ENCODE measurements at places on chromosomes 13 and 19. TPM values are rescaled to one million over a fixed set of nuclear protein-coding genes. Genes with fewer than 3 reads are reported as not detected.

Gene CERS1
- 1.4 TPM for total RNA-seq

Gene CGB8
- total RNA-seq = 0.37 TPM

Gene CD22
- not detected for total RNA-seq

Gene ASF1B
- total RNA-seq = 35.2 TPM

Gene WASF3
- total RNA-seq = 3.3 TPM

Gene NCR1
- not detected for total RNA-seq

Gene GPR4
- total RNA-seq = not detected

Gene FFAR2
- total RNA-seq = not detected

Gene OR1M1
- total RNA-seq = not detected

Gene ZNF575
- 0.28 TPM for total RNA-seq

Gene DAND5
- not detected for total RNA-seq

Gene OR10H1
- total RNA-seq = 0.21 TPM

Gene BRME1
- total RNA-seq = 0.99 TPM

Gene APOC4
- not detected for total RNA-seq
